Progenitor cell of endocrine pancreas (in vitro differentiated cells): ENCODE measurements at places on chromosomes 7 and 10.

DNA sequence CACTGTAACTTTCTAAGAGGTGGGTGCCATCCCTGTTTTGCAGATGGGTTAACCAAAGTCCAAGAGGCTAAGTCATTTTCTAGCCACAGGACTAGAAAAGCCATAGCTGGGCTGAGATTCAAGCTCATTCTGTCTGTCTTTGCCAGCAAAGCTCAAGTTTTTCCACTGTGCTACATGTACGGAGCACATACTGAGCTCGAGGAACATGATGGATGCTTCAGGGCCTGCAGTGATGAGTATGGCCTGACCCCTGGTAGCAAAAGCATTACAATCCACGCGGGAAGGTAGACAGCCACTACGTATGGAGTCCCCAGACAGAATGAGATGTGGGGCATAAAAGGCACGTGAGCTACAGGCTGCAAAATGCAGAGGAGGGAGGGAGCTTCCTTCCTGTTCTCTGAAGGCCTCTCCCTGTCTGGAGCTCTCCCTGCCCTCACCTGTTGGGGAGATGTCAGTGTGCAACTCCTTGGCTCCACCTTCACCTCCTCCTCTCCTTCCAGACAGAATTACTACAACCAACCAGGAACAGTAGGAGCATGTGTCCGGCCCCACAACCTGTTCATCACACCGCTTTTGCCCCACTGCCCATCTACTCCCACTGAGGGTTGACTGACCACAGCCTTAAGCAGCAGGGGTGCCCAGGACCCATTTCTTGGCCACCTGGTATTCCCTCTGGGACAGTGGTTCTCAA, 16.4 kb downstream of the ITPRIP start:
- DNase-seq, result no peak

GRCh38 chr7:132451161-132451560, 125.1 kb downstream of the PLXNA4 start:
- DNase-seq, result no peak

GRCh38 chr10:14837003-14837756, 657 bp downstream of the CDNF start:
- no peak for DNase-seq

- no peak for DNase-seq
Observed at GRCh38 chr7:27423821-27424220, 181.2 kb downstream of the EVX1 start.

DNA sequence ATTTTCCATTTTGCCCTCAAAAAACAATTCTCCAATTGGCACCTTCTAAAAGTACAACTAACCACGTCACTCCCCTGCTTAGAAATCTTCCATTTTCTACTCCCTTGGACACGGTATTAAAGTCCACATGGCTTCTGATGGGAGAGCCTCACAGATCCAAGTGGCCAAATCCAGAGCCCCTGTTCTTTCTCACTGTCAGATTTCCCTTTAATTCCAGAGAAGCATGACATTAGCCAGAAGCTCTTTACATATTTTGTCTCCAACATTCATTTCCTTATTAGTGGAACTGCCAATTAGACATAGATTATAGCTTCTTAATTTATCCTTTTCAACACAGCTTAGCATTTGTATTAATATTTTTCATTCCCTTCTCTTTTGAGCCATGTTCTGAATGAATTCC, 118.7 kb downstream of the ELMO1 start:
- no peak for DNase-seq
